NCI-H1436 treated with DMSO at 0.1 percent for 48 hours (cell line): ENCODE measurements at places on chromosomes 6 and 20.

DNA sequence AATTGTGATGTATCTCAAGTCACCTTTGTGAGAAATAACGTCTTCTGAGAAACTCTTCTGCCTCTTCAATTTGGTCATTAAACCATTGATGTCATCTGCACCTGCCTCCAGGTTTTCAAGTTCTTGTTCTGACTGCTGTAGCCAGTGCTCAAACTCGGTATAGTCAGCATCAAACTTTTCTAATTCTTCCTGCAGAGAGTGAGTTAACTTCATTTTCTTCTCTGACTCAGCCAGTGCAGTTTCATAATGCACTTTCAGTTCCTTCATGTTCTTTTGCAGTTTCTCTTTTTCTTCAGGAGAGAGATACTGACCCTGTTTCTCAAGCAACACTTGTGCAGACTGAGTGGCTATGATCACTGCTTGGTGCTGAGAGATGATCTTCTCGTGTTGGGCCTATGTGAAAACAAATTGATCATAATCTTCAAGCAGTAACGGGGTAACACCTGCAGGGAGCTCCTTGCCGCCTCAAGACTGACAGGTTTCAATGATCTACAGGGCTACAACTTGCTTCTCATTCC lies 48.8 kb downstream of the DST start:
- DNase-seq: no peak

- DNase-seq: no peak
Measured at GRCh38 chr20:4243071-4243470, 227.7 kb upstream of the RNF24 start.

DNA sequence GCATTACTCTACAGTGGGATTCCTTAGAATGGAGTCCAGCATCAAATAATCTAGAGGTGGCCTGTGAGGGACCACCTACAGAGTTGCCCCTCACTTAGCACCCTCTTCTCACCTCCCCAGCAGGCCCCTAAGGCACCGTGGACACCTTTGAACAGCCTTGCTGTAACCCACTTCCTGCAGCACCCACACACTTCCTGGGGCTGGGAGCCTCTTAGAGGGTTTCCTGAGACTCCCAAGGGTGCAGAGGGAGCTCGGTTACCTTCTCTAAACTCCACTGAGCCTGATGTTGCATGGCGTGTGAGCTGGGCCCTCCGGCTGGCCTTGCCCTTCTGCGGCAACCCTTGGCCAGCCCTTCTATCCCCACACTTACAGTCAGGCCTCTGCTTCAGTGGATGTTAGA lies 7.3 kb upstream of the SIRPG start:
- DNase-seq: no peak

DNA sequence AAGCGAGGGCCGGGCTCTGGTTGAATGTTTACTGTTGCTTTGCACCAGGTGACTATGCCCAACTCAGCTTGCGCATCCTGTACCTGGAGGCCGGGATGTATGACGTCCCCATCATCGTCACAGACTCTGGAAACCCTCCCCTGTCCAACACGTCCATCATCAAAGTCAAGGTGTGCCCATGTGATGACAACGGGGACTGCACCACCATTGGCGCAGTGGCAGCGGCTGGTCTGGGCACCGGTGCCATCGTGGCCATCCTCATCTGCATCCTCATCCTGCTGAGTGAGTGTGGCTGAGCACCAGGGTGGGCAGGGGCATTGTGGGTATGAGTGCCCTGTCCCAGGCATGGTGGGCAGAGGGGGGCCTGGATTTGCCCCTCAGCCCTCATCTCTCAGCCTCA lies 136.1 kb downstream of the TAF4 start:
- no peak for DNase-seq

- peak; percentile 32 for DNase-seq
Measured at GRCh38 chr20:50085481-50086365, 27.2 kb downstream of the UBE2V1 start.

- no peak for DNase-seq
Measured at GRCh38 chr6:7777074-7777473, 51.2 kb downstream of the BMP6 start.

DNA sequence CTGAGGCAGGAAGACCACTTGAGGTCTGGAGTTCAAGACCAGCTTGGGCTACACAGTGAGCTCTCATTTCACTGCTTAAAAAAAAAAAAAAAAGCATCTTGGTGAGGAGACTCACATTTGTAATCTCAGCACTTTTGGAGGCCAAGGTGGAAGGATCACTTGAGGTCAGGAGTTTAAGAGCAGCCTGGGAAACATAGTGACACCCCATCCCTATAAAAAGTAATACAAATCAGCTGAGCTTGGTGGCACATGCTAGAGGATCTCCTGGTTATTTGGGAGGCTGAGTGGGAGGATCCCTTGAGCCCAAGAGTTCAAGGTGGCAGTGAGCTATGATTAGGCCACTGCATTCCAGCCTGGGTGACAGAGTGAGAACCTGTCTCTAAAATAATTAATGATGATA lies 29.4 kb upstream of the SYNCRIP start:
- DNase-seq: no peak
